ENCODE measurements at places on chromosomes 3 and 15. TPM values are rescaled to one million over a fixed set of nuclear protein-coding genes. Genes with fewer than 3 reads are reported as not detected.

The NUP210 gene
- total RNA-seq: 0.33 TPM

The MASP1 gene
- 328 TPM for total RNA-seq

The VIPR1 gene
- total RNA-seq: not detected

The CLRN1 gene
- total RNA-seq: not detected

The RBP2 gene
- total RNA-seq: not detected

The ULK4 gene
- 9.7 TPM for total RNA-seq

The SERF2 gene
- total RNA-seq: 422 TPM

The ADAMTS9 gene
- total RNA-seq: 1.8 TPM

The SPTSSB gene
- total RNA-seq: not detected

The CAND2 gene
- total RNA-seq: 12.1 TPM

The NEK11 gene
- total RNA-seq: 14.4 TPM

The TUSC7 gene
- not detected for total RNA-seq

Measured in fibroblast of lung (primary cell).